ENCODE measurements at places on chromosomes 5 and 9.
A peak's percentile ranks its signal among the peaks of the same experiment; 100 is the strongest.

DNA sequence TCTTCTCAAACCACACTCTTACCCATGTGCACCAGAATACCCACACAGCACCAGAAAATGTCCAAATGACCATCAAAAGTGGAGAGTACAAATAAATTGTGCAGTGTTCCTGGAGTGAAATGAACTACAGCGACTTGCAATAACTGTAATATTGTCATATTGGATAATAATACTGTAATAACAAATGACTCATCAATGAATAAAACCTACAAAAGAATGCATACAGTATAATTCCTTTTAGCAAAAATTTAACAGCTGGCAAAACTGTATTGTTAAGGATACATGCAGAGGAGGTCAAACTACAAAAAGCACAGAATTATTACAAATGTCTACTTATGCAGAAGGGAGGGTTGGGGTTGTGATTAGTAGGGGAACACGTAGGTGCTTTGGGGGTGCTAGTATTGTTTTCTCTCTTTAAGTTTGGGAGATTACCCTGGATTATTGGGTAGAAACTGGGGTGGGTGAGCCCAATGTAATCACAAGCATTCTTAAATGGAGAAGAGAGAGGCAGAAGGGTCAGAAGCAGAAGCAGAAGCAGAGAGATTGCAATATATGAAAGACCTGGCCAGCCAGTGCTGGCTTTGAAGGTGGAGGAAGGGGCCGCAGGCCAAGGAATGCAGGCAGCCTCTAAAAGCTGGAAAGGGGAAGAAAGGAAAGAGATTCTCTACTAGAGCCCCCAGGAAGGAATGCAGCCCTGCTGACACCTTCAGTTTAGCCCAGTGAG lies 21.8 kb downstream of the IRF1 start:
- ATAC-seq, result no peak

- ATAC-seq, result no peak
Measured at GRCh38 chr9:127422133-127422782, 1.9 kb upstream of the ZNF79 start.

GRCh38 chr9:87504938-87505337 lies 7.3 kb downstream of the DAPK1 start:
- no peak for ATAC-seq

GRCh38 chr5:7395432-7395946 lies 449 bp upstream of the ADCY2 start:
- ATAC-seq, result no peak

- ATAC-seq, result no peak
Measured at GRCh38 chr5:124551939-124552279, 194.5 kb downstream of the ZNF608 start.

GRCh38 chr5:116930616-116931015 lies 356.0 kb upstream of the SEMA6A start:
- ATAC-seq, result no peak

DNA sequence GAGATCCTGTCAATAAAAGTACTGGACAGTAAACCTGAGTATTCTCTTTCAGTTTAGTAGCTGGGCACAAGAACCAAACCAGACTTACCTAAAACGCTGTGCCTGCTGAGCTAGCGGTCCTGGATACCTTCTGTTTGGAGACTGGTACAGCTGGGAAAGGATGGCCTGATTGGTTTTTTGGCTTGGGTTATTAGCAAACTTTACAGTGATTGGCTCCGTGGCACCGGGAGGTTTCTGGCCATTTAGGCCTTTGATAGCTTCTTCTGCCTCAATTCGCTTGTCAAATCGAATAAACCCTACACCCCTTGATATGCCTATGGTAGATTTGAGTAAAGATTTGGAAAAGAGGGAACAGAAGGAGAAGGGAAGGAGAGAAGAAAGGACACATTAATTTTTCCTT lies 124.7 kb downstream of the ELAVL2 start:
- ATAC-seq, result no peak

DNA sequence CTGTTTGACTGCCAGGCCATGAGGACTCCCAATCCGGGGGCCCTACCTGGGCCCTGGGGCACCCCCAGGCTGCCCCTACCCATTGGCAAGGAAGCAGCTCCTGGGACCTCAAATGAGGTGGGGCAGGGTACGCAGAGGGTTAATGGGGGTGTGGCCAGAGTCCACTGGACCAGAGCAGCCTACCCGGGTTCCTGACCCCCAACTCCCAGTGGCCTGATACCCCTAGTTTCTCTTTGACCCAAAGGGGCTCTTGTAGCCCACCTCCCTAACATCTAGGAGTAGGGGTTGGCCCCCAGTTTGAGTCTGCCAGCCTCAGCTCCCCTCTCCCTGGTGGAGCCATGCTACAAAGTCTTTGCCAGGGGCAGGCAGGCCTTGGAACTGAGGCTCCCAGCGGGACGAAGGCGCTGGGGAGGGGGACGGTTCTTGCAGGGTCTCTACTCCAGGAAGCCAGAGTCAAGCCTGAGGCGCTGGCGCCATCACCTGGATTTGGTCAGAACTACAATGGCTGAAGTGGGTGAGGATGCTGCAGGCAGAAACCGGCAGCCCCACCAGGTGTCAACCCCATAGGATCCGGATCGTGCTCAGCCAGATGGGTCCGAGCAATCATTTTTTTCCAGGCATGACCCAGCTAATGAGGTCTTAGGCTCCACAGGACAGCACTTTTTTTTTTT lies 8.4 kb upstream of the CERCAM start:
- peak; percentile 52 for ATAC-seq

DNA sequence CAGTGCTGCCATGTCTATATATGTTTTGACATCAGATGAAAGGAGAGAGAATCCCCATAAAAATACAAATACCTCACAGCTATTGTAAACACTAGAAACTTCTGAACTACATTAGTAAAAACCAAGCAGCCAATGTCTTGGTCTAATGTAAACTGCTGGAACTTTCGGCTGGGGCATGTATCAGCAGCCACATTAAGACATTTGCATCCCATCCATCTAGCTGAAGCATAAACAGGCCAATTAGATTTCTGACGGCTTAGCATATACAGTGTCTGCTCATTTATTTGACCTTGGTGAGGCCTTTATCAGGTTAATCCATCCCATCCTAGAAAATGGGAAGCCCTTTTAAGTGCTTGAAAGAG lies 65.7 kb downstream of the PTCH1 start:
- ATAC-seq, result no peak

GRCh38 chr9:112858625-112859147 lies 32.0 kb downstream of the SLC46A2 start:
- ATAC-seq, result no peak

DNA sequence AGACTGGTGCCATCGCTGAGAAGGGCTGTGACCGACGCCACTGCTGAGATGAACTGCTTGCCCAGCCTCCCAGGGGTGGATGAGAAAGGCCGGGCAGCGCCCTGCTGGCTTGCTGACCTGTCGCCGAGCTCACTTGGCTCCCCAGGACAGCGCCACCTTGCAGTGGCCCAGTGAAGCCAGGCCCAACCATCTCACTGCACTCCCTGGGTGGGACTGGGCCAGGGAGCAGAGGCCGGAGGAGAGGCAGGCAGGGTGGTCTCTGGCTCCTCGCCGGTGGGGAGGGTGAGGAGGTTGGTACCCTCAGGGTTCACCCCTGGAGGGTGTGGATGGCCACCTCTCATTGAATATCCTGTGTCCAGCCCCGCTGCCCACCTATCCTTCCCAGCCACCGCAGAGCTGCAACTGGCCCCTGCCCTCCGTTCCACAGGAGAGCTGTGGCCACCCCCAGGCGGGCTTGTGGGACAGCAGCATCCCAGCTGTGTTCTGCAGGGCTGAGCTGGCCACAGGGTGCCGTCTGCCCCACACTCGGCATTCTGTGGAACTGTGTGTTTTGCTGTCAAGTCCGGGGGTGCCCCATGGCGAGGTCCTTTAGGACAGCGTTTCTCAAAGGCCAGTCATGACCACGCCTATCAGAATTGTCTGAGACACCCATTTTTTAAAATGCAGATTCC lies 41.0 kb upstream of the FCN2 start:
- ATAC-seq, result peak; percentile 18

GRCh38 chr5:88872971-88873370 lies 10.0 kb downstream of the MEF2C start:
- ATAC-seq, result no peak

GRCh38 chr9:132367613-132368313 lies 13.0 kb upstream of the SETX start:
- ATAC-seq, result no peak

GRCh38 chr5:1099926-1100663 lies 11.8 kb downstream of the SLC12A7 start:
- no peak for ATAC-seq

DNA sequence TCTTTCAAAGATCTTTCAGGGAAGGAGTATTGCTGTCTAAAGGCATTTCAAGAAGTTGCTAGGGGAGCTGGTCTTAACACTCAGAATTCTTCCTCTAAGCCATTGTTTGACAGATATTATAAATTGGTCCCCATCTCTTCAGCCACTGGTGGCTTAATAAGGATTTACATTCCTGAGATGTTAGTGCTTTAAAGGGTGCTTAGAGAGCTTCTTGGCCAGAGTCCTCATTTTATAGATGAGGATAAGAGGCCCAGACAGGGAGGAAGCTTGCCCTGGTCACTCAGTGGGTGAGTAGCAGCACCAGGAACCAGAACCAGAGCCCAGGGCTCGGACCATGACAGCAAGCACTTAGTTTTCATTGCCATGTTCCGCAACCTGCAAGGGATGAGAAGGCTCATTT lies 53.2 kb downstream of the GALNT10 start:
- no peak for ATAC-seq

DNA sequence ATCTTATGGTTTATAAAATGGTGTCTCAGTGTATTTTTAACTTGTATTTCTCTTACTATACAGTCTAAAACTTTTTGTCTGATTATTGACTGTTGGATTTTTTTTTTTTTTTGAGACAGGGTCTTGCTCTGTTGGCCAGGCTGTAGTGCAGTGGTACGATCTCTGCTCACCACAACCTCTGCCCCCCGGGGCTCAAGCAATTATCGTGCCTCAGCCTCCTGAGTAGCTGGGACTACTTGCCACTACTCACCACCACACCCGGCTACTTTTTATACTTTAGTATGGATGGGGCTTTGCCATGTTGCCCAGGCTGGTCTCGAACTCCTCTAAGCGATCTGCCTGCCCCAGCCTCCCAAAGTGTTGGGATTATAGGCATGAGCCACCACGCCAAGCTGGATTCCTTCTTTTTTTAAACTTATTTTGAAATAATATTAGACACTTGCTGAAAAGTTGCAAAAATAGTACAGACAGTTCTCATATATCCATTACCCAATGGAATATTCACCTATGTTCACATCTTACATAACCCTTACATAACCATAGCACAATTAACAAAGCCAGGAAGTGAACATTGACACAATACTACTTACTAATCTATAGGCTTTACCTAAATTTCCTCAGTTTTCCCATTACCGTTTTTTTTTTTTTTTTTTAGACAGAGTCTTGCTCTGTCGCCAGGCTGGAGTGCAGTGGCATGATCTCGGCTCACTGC lies 47.2 kb downstream of the STOM start:
- no peak for ATAC-seq

DNA sequence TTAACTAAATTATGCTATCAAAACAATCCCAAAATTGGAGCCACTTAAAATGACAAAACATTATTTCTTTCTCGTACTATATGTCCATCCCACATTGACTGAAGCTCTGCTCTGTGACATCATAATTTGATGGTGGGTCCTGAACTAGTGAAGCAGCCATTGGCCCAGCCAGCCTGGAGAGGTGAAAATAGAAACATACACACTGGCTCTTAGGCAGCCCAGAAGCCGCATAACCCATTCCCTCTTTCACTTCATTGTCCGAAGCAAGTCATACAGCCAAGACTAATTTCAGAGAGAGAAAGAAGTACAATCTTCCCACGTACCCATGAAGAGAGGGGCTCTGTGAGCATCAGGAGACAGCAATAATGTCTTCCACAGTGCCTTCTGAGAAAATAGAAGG lies 342.5 kb downstream of the NFIB start:
- ATAC-seq, result peak; percentile 31

GRCh38 chr9:85216601-85217000 lies 525.2 kb downstream of the AGTPBP1 start:
- no peak for ATAC-seq

DNA sequence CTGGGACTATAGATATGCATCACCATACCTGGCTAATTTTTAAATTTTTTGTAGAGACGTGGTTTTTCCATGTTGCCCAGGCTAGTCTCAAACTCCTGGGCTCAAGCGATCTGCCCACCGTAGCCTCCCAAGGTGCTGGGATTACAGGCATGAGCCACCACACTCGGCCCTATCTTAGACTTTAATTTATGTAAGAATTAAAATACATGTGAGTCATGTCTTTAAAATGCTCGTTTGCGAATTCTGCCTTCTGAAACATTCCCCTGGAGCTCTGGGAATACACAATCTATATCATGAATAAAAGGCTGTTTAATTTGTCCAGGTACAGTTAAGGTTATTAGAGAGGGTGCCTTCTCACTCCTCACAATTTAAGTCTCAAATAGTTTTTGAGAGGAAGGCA lies 32.8 kb downstream of the RHOBTB3 start:
- ATAC-seq, result no peak

- ATAC-seq, result no peak
Measured at GRCh38 chr5:41413074-41413473, 97.3 kb downstream of the PLCXD3 start.

DNA sequence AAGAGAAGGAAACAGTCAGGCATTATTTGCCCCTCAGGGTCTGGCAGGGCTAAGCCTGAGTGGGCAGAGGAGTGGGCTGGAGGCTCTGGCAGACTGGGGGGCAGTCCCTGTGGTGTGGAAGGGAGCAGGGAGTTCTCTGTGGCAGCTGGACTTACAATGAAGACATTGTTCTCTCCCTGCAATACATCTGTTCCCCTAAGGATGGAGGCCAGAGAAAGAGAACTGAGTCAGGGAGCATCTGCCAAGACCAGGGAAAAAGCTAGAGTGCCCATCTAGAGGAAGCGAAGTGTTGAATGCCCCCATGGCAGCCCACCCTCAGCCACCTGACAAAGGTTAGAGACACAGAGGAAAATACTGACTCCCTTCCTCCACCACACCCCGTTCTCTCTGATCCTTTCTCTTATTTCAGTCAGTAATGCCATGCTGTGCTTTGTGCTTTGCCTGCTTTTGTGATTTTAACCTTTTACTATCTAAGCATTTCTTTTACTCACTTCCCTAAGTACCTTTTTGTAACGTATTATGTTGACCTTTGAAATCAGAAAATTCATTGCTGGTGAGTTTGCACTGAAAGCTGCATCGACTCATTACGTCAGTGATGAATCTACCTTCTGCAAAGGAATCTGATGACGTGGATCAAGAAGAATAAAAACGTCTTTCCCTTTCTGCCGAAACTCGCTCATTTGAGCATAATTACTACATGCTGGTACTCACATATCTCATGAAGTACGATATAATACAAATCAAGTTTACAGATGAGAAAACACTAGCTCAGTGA lies 76.0 kb downstream of the ACTL7B start:
- no peak for ATAC-seq

- no peak for ATAC-seq
Measured at GRCh38 chr5:122358372-122358979, 46.4 kb downstream of the SNCAIP start.
